ENCODE measurements at places on chromosomes 3 and 15.

GRCh38 chr15:75641603-75642002 lies 1.6 kb upstream of the IMP3 start:
- no peak for DNase-seq

DNA sequence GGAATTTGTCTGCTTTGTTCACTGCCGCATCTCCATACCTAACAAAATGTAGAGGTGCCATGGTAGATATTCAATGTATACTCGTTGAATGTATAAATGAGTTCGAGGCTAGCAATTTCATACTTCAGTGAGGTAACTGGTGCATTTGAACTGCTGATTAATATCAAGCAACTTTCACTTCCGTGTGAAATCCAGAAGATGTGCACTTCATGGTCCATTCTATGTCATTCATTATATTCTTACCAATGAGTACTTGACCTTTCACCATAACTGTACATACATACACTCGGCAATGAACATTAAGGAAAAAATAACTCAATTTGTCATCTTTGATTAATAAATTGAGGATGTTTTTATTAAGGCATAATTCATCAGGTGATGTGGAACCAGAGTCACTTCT lies 598.5 kb downstream of the ZNF385D start:
- no peak for DNase-seq

- no peak for DNase-seq
These were observed 753 bp downstream of the FURIN start for GRCh38 chr15:90869140-90869541.

DNA sequence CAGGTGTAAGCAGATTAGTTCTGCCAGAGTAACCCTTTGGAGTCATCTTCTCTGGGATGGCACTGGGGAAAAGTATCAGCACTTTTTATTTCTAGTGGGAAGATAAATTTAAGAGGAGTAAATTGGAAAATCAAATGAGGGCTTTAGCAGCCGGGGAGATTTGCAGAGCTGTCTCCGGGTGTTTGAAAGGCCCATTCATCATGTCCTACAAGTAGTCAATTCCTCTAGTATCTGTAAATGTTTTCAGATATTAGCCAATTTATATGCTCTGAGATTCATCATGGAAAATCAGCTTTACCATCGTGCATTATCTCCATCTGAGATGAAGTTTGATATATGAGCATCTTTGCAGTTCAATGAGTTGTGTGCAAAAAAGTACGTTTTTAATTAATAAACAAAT lies 93.6 kb downstream of the CDIN1 start:
- DNase-seq, result no peak

DNA sequence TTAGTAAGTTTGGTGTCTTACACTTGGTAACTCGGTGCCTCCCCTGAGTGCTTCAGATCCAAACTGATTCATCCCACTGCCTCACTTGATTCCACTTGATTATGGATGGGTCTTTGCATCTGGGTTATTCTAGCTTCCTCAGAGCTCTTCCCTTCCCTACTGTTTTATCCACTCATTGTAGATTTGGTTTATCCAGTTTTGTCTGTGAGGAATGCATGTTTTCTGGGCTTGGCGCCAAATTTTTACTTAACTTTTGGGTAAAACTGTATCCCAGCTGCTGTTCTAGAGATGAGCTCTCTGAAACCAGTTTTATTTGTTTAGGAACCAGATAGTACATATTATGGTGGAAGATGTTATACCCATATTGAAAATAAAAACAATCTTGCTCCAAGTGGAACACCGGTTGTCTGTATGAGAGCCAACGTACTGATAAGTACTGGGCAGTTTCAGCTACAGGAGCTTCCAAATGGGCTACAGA lies 20.9 kb downstream of the RAD54L2 start:
- no peak for DNase-seq

GRCh38 chr15:91291673-91292072 lies 191.6 kb downstream of the SV2B start:
- DNase-seq, result no peak

- DNase-seq, result no peak
These were observed 12.8 kb downstream of the DCUN1D1 start for GRCh38 chr3:182967218-182968204.

GRCh38 chr15:74022706-74023470 lies 28.4 kb downstream of the PML start:
- DNase-seq, result no peak

GRCh38 chr3:147301781-147302180 lies 104.6 kb downstream of the ZIC4 start:
- no peak for DNase-seq

DNA sequence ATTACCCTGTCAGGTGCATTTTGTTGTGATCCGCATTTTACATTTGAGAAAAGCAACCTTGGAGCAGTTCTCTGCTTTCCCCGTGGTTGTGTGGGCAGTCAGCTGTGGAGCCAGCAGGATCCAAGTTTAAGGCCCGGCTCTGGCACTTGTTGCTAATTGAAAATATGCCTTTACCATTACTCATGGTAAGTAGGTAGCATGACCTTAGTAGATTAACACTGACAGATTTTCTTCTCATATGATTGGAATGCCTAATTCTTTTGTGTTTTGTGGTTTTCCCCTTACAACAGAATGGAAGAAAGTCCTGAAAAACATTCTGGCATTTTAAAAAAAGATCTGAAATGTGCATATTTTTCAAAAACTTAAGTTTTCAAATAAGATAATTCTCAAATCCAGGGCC lies 246.5 kb upstream of the LRRN1 start:
- no peak for DNase-seq

- no peak for DNase-seq
These were observed 314.5 kb downstream of the TIGIT start for GRCh38 chr3:114608293-114608692.

DNA sequence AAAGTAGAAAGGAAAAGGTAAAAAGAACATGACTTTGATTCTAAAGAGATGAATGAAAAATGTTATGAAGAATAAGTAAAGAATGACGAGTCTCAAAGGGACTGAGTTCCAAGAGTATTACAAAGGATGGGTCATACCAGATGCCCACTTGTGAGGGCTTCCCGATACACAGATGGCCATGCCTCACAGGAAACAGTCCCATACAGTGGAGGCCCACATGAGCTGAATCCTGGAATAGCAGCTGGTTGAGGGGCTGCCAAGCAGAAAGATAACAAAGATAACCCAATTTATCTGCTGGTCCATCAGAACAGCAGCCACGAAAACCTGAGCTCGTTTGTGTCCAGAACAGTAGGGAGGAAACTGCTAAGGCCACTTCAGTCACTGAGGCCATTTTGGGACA lies 3.7 kb downstream of the SSR3 start:
- no peak for DNase-seq

- DNase-seq, result no peak
These were observed 66.2 kb downstream of the FRMD4B start for GRCh38 chr3:69319652-69320051.

- no peak for DNase-seq
These were observed 324.7 kb downstream of the SHQ1 start for GRCh38 chr3:72523429-72524151.

DNA sequence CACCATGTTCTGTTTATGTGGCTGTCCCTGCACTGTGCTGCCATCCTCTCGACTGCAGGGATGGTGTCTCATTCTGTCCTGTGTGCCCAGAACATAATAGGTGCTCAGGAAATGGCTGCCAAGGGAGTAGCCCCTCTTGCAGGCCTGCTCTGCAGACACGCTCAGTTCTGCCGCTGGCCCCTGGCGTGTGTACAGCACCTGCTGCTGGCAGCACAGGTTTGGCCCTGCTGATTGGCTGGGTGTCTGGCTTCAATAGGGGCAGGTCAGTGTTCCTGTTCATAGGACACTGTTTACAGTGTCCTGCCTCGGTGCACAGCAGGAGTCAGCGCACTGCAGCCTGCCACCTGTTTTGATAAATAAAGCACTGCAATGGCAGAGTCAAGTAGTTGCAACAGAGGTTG lies 146.9 kb downstream of the DNAJB8 start:
- no peak for DNase-seq

GRCh38 chr3:12999147-13000140 lies 73.8 kb downstream of the IQSEC1 start:
- DNase-seq, result no peak

GRCh38 chr3:124397088-124397487 lies 333.2 kb upstream of the UMPS start:
- no peak for DNase-seq

GRCh38 chr3:128287216-128287615 lies 133.9 kb downstream of the EEFSEC start:
- no peak for DNase-seq

- DNase-seq, result no peak
These were observed 33.8 kb downstream of the COL6A5 start for GRCh38 chr3:130379274-130379673.

DNA sequence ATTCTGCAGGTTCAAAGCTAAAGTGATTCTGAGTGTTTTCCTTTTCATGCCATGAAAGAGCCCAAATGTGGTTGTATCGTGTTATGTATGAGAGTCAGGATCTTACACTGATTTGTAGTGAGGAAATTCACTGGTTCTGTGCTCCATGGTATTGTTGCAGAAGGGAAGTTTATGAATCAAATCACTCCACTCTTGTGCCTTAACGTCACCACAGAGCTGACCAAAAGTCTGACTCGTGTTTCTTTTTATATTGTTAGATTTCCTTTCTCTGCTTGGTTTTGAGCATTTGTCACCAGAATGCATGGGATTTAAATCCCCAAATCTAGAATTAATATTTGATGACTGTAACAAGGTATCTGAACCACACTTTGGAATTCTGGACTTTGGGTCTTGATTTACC lies 29.1 kb upstream of the SLC30A4 start:
- no peak for DNase-seq

- DNase-seq, result no peak
These were observed 64.3 kb downstream of the DUT start for GRCh38 chr15:48395521-48396011.

GRCh38 chr15:68192117-68192516 lies 13.0 kb downstream of the CALML4 start:
- DNase-seq, result no peak

DNA sequence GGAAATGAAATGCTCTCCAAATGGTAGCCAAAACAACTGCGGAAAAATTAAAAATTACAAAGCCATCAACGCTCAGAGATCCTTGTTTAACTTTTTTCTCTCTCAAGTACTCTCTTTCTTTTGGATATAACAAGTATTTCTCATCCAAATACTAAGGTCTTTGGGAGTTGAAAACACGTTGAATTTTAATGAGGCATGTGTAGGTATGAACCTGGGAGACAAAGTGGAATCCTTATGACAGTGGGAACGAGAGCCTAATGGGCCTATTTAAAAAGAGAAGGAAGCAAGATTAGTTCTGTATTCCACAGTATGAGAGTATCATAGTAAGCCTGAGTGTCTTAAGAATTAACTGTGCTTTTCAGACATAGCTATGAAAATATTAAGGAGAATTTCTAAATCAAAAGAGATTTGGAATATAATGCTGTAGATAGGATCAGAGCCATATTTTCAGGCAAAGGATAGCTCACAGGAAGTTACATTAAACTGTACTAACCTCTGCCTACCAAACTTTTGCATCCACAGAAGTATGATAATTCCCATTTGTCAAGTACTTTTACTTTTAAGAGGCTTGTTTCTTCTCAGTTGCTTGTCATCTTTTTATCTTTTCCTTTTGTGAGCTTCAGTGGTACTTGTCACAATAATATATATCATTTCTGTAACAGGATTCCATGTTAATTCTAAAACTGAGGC lies 759 bp downstream of the CD96 start:
- no peak for DNase-seq

- no peak for DNase-seq
These were observed 8.0 kb downstream of the IGSF10 start for GRCh38 chr3:151452841-151453240.

DNA sequence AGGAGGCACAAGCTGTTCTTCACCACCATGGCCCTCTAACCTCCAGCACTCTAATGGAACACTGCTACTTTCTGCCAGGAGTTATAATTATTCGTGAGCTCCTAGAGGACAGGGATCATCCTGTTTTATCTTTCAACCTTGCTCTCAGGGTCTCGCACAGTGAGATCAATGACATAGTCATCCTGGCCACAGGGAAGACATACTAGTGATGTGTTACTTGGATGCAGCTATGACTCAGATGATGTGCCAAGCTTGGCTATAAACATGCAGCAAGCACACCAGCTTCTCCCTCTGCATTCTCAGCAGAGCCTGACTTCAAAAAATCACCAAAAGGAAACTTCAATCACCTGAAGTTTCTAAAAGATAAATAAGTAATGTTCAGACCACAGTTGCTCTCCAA lies 203.8 kb upstream of the HES1 start:
- DNase-seq, result no peak

DNA sequence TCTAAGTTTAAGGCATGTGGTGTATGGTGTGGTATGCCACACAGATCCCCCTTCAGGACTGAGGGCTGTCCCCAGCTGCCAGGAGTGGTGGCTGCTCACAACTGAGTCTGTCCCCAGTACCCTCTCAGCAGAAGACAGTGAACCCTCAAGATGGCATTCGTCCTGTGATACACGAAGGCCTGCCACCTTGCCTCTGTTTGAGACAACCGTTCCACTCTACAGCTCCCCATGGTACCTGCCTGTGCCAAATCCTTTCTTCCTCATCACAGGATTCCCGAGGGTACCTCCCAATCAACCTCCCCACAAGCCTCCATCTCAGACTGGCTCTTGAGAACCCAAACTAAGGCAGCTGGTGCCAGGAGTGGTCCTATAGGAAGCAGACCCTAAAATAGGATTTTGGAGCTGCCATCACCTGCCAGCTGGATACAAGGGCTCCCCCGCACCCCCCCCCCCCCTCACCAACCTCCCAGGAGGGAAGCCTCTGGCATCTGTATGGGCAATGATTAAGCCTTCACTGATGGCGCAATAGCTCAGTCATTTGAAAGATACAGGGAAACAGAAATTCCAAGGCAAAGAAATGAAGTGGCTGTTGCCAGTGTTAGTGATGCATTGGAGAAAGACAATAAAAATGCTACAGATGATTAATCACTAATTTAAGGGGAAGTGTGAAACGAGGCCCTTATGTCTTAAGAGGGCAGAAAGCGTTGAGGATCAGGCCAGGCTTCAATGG lies 230.0 kb upstream of the LYSMD4 start:
- DNase-seq, result no peak

DNA sequence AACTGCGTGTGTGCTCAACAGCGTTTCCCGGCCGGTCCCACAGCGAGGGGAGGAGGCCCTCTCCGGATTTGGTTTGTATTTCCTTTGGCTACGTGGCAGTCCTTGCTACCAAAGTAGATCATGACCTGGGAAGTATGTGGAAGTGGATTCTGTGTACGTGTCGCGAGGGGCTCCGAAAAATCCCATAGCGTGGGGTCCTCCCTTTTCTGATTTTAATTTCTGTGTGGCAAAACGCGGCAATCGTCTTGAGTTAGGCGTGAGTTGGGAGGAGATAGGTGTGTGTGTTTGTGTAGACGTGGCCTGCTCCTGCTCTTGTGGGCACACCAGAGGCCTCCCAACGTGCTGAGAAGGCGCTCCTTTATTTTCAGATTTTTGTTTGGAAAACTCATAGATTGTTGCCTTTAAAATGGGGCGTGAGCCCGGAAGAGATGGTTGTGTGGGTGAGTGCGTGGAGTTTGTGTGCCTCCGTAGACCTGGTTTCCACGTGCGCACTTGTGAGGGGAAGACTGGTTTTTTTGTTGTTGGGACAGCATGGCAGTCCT lies 1.2 kb downstream of the TRIM71 start:
- no peak for DNase-seq
